ENCODE measurements at places on chromosomes 5 and 9.

- DNase-seq: no peak
Measured at GRCh38 chr5:96432216-96433065, 607 bp downstream of the PCSK1 start.

DNA sequence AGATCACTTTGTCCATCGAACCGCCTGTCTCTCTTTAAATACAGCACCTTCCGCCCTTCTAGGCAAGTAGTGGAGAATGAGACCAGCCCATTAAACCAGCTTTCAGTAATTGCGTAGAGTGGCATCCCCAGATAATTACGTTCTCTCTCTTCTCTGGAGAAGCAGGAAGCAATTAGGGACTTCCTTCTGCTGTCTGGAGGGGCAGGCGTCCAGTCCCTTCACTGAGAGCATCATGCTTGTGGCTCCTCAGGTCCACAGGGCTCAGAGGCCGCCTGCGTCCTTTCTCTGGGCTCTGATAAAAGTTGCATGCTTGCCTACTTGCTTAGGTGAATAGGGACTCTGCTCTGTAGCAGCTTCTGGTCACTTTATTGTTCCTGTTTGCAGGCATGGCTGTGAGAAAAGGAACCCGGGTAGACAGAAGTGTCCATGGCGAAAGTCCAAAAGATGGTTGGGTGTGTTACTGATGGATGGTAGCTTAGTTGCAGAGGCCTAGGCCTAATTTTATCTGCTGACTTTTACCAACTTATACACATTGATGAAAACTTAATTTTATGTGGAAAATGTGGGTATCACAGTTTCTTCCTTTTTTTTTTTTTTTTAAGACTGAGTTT, 299.1 kb upstream of the PANK3 start:
- no peak for DNase-seq

GRCh38 chr5:172591636-172592035, 49.4 kb upstream of the NEURL1B start:
- no peak for DNase-seq

DNA sequence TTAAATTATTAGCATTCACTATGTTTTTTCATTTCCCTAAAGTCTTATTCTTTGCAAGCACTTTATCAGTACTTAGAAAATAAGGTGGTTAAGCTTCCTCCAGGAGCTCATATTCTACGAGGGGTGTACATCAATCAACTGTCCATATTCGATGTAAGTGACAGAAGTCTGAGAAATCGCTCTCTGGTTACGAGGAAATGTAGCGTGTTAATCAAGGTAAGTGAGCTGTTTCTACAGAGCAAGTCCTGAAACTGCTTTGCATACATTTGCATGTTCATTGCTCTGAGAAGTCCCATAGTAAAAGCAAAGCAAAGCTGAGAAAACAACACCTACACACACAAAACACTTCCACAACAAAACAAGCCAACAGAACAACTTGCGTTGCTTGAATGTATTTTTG, 893.9 kb upstream of the DMAC1 start:
- DNase-seq: no peak

DNA sequence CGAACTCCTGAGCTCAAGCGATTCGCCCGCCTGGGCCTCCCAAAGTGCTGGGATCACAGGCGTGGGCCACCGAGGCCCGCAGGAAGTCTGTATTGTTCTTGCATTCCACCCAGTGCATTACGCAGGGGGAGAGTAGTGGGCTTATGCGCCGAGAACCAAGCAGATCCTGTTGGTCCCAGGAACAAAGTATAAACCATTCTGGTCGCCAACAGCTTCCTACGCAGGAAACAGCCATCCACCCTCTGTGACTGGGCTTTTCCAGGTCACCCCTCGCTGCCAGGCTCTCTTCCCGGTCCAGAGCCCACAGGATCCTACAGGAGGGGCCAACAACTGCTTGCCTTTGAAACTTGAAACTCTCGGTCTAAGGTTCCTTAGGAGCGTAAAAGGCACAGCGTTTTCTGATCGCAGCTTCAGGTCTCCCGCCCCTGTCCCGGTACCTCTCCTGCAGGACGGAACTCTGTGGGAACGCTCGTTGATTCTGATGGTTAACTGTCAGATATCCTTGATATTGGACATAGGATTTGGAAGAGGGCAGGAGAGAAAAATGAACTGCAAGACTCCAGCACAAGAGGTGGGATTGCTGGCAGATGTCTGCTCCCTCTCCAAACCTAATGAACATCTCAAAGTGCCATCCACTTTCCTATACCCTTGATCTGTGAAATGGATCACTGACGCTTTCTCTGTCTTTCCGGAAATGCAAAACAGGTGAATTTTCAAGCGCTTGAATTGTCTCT, 4.2 kb upstream of the ANXA2R start:
- DNase-seq: no peak

DNA sequence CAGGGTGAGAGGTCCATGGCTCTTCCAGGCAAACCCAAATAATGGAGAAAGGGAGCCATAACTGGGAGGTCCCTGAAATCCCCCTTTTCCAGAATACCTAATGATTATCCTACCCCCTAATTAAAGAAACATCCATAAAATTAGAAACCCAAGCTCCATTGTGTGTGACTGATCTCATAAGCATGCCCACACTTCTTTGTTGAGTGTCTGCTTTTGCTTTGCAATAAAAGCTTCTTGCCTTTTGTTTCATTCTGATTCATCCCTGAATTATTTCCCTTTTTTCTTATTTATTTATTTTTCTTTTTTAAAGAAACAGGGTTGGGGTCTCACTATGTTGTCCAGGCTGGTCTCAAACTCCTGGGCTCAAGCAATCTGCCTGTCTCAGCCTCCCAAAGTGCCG, 33.1 kb downstream of the BTF3 start:
- DNase-seq: no peak

DNA sequence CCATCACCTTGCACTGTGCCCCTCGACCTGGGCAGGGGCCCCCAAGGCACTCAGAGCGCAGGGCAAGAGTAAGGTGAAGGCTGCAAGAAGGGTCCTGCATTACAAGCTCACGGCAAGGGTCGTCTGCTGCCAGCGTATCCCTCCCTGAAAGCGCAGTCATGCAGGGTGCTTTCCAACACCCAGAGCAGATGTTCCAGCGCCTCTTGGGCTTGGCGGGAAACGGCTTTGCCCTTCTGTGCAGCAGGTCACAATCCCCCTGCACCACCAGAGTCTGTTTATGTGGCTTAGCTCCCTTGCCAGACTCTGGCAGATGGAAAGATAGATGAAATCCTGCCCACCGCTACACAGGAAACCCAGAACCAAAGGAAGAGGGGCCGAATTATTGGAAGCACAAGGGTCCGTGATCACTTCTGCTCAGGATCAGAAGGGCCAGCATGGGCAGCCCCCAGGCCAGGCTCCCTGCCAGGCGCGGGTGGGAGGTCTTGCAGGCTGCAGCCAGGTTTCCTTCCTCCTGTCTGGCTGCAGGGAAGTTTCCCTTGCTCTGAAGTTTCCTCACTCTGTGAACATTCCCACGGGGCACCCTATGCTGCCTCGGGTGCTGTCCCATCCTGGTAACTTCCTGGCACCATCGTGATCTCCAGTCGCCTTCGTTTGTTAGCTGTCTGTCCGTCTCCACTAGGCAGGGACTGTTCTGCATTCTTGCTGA, 132.2 kb downstream of the ZNF354C start:
- no peak for DNase-seq

DNA sequence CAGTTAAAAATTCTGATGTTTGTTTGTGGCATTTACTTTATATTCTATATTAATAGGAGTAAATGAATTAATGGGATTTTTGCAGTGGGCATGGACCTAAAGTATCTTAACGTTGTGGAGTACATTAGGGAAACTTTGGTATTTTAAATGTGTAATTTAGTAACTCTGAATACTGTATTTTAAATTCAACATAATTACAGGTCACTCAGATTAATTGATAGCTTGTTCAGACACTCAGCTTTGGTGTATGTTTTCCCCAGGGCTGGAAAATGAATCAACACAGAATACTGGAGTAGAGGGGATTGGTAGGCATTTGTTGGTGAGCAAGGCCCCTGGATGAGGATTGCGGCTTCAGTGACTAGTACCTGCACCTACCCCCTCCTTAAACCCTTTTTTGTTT, 117.5 kb downstream of the TRIO start:
- no peak for DNase-seq

- DNase-seq: no peak
Measured at GRCh38 chr5:144328494-144328893, 157.8 kb downstream of the KCTD16 start.

GRCh38 chr5:25646421-25647341, 1001.9 kb upstream of the CDH10 start:
- no peak for DNase-seq

Measured in amygdala (tissue), 56 donors.